ENCODE measurements at places on chromosomes 16 and 17.

DNA sequence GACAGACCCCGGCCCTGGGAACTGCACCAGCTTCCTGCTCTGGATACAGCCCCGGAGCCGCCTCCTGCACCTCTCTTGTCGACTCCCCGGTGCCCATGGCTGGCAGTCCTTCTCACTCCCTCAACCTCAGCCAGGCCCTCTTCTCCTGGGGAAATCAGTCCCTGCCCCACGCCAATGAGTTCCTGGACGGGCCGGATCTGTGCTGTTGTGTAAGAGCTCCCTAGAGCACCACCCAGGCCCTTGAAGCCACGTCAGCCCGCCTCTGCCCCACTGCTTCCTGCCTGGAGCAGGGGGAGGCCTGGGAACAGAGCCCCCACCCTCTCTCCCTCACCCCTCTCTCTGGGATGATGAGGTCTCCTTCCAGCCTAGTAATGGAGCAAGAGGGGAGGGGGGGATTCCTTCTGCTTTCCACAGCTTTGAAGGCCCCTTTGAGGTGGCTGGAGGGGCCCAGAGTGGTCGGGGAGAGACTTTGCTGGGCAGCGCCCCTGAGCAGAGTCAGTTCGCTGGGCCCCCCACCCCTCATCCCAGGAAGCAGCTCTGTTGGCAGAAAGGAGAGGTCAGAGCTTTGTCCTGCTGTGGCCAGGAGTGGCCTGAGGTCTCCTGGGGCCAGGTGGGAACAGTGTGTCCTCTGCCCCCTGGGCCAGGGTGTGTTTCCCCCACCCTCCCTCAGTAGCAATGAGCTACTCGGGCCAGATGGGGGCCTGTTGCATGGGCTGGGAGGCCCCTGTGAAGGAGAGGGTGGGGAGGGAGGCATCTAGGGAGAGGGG lies 3.8 kb downstream of the PRR29 start:
- DNase-seq: no peak

GRCh38 chr17:73513426-73513825 lies 130.8 kb downstream of the SDK2 start:
- peak; percentile 50 for DNase-seq

DNA sequence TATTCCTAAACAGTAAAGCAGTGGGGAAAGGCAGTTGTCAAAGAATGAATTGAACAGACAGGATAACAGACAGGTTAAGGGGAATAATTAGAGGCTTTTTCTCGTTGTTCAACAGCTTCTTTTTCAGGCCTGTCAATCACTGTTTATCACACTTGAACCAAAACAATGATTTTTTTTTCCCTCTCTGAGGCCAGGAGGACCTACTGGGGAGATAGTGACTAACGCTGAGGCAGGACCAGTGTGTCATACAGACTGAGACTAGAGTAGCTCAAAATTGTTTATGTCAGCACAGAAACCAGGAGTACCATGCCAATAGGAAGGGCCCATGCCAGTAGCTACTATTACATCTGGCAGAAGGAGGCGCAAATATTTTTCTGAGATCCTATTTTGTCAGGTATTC lies 41.3 kb upstream of the NLK start:
- no peak for DNase-seq

DNA sequence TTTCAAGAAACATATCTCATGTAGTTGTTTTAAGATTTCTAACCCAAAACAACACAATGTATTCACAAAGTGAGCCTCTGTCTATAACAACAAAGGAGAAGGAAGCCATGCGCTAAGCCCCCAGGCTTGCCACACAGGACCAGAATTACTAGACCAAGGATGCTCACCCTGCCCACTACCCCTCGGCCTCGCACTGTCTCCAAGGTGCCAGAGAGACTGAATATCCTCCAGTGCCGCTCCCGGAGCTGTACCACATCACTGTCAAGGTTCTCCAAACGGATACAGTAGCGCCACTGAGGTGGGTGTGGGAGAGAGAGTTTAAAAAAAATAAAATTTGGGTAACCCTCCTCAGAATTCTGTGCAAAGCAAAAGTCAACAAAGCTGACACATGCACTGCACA lies 7.1 kb downstream of the POLDIP2 start:
- DNase-seq: no peak

DNA sequence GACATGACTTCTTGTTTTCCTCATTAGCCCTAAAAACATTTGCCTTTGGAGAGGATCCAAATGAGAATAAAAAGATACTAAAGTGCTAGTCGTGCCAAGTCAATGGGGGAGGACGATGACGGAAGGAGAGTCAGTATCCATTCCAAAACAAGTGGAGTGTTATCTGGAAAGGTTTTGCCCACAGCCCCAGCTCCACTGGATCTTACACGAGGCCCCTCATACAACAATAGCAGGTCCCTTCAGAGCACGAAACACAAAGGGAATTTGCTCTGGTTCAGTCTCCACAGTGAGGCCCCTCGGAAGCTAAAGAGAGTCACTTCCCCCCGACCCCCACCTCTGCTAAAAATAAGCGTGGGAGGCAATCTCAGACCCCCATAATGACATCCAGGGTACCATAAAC lies 496.9 kb upstream of the ZFHX3 start:
- no peak for DNase-seq

DNA sequence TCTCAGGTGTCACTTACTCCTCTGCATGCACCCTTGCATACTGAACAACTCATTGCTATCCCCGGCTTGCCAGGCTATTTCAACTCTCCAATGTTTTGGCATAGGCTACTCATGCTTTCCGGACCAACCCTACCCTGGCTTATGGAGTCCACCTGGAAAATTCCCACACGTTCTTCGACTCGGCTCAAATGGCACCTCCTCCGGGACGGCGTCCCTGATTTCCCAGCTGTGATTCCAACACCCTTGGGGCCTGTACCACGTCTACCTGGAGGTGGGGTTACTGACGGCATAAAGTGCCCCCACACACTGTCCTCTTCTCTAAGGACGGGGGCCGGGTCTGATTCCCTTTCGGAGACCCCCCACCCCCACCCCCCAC lies 498 bp downstream of the SMYD4 start:
- no peak for DNase-seq

DNA sequence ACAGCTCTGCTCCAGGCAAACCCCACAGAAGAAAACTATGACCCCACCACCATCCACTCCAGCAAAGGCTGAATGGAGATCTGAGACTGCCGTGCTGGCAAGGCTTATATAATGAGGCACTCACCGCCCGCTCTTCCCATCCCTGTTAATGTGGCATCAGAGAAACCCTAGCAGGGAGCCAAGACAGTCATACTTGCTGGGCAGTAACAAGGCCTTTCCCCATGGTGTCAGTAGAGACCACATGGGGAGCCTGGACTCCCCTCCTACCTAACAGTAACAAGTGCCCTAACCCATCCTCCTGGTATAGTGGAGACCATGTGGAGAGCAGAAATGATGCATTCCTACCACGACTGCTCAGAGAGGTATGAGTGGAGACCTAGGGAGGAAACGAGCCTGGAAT lies 235.2 kb downstream of the C16orf78 start:
- no peak for DNase-seq

DNA sequence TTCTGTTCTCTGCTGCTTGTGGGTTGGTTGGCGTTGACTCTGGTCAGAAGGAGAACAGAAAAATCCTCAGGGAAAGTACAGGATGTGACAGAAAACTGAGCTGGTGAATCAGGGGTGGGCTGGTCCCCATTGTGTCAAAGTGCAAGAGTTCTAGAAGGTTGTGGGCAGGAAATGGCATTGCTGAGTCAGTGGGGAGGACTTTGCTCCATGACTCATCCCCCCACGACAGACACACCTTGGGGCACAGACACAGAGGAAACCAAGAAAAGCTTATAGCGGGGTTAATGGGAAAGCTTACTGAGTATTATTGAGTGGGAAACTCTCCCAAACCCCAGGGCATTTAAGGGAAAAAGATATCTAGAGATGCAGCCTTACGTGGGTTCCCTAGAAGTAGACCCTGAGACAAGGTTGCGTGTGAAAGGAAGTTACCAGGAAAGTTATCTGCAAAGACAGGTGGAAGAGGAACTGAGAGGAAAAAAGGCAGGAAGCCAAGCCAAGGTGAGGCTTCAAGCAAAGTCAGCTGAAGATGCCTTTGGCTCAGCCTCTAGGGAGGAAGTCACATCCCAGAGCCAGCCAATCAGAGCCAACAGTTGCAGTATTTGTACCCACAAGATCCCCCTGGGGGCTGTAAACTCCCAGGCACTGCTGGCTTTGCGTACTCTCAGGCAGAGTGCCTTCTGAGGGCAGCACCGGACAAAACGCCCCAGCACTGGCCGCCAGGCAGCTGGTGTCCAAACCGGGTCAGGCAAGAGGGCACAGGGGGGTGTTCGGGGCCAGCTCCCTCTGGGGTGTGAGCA lies 86.4 kb downstream of the FOXL1 start:
- DNase-seq: no peak

DNA sequence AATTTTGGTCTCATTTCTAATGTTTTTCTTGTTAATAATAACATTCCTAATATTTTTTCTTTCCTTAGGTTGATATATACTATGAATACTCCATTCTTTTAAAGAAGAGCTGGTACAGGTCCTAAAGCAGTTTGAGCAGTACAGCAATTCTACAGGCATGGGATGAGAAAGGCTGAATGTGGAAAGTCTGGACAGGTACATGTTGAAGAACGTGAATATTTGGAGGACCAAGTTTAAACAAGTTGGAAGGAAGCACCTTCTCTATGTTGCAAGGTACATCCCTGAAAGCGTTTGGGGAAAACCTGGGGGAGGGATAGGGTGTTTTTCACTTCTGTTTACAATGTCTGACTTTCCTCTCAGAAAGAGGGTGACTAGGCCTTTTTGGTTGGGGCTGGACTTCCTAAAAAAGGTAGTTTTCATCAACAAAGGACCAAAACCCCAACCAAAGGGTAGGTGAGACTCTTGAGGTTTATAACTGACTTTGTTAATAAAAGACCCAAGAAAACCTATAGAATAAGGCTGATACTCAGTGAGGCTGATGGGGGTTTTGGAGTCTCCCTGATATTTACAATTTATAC lies 95.9 kb upstream of the AXIN2 start:
- DNase-seq: no peak

DNA sequence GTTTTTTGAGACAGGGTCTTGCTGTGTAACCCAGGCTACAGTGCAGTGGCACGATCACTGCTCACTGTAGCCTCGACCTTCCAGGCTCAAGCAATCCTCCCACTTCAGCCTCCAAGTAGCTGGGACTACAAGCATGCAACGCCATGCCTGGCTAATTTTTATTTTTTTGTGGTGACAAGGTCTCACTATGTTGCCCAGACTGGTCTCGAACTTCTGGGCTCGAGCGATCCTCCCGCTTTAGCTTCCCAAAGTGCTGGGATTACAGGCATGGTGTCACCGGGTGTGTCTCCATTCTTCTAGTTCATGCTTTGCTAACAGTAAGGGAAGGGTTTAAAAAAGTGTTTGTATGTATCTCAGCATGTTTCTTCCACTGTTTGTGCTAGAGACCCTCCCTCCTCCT lies 101.8 kb downstream of the HIC1 start:
- DNase-seq: no peak

GRCh38 chr16:48405907-48406306 lies 20.7 kb upstream of the SIAH1 start:
- no peak for DNase-seq

DNA sequence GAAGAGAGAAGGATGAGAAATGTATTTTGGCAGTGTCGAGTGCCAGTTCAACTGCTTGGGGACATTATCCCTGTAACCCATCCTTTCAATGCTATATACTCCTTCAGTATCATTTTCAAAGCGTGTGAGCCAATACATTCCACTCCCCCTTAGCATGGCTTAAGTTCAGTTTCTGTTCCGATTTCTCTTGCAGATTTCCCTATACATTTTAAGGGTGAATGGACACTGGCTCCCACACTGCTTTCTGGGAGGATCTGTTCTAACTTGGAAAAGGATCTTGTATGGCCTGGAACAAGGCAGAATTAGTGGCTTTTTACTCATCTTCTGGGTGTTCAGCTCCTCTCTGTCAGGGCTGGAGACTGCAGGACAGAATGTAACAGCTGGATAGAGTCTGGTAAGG lies 333.8 kb downstream of the HAPSTR1 start:
- no peak for DNase-seq

DNA sequence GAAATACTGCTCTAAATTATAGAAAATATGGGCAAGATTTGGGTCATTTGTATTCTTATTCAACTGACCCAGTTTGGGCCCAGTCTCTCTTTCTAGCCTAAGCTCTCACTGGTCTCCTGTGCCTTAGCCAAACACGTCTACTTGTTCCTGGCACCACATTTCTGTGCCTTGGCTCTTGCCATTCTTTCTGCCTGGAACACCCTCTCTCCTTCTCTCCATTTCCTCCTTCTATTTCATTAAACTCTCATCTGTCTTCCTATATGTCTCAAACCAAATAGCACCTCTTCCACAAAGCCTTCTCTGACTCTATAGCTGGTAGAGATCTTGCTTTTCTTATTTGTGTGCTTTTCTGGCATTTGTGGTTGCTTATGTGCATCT lies 37.7 kb upstream of the NUFIP2 start:
- peak; percentile 22 for DNase-seq

DNA sequence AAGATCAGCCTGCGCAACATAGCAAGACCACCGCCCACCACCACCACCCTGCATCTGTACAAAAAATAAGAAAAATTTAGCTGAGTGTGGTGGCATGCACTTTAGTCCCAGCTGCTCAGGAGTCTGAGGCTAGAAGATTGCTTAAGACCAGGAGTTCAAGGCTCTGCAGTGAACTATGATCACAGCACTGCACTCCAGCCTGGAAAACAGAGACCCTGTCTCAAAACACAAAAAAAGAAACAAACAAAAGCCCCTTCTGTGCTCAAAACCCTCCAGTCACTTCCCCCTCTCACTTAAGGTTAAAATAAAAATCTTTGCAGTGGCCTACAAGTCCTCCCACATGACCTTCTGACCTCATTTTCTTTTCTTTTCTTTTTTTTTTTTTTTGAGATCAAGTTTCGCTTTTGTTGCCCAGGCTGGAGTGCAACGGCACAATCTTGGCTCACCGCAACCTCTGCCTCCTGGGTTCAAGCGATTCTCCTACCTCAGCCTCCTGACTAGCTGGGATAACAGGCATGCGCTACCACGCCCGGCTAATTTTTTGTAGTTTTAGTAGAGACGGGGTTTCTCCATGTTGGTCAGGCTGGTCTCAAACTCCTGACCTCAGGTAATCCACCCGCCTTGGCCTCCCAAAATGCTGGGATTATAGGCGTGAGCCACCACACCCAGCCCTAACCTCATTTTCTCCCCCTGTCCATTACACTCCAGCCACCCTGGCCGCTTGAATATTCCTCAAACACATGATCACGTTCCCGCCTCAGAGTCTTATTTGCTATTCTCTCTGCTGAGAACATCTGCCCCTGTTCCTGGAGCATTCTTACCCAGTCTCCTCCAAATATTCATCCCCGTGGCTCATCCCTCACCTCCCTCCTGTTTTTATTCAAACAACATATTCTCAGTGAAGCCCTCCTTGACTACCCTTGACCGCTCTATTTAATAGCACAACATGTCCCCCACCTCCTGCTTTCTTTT lies 126.6 kb upstream of the MED13 start:
- DNase-seq: no peak

DNA sequence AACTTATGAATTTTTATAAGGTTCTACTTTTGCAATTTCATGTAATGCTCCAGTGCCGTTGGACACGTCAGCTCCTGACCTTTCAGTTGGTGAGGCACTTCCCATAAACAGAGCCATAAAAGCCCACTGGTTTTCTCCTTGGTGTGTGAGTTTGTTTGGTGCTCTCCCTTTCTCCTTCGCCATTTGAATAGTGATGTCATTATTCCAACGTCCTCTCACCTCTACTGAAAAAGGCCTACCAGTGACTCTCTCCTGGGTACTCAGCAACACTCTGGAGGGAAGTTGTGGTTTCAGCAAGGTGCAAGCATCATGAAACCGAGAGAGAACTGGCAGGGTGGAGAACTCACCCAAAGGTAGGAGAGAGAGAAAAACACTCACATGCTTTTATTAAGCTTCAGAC lies 29.6 kb upstream of the HNF1B start:
- DNase-seq: no peak

Data from putamen (tissue), 1 donor.